ENCODE measurements at places on chromosomes 5 and 9.

DNA sequence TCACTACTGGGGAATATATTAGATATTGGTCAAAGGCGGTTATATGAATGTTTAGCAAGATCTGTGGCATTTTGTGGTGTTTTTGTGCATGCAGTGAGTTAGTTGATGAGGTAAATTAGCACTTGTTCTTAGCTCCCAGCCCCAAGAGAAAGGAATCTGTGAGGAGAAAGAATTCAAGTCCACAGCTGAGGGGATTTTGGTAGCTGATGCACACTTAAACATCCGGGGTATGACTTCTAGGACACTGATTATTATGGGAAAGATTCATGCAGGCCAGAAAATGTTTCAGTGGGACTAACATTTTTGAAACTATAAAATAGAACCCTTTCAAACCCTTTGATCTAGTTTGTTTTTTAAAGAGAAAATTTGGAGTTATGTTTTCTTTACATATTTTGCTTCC is 118.2 kb upstream of the RPS23 start:
- DNase-seq = no peak

- DNase-seq = no peak
Observed at GRCh38 chr5:136820848-136821247, 455.5 kb upstream of the TRPC7 start.

- no peak for DNase-seq
Observed at GRCh38 chr5:105371169-105371568, 1808.6 kb upstream of the NUDT12 start.

DNA sequence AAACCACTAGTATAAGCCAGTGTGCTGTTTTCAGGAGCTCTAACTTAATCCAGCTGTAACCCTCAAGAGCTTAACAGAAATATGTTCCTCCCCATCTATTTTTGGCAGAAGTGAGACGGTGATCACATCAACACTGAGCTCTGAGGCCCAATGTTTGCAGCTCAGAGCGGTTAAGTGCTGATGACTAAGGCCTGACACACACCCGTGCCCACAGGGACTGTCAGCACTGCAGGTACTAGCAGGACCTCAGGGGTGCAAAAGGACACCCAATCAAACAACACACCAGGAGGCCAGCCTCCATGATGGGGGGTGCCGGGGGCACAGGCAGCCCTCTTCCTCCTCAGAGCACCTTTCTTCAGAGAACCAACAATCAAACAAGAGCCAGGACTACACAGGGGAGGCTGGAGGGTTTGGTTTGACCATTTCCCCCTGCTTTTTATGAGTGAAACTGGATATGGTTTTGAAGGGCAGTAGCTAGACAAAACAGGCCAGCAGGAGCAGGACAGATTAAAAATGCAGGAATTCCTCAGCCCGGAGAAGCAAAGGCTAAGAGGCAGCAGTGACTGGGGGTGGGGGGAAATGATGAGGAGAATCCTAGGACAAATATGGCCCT is 61.3 kb downstream of the RAPGEF1 start:
- DNase-seq = peak; percentile 71

DNA sequence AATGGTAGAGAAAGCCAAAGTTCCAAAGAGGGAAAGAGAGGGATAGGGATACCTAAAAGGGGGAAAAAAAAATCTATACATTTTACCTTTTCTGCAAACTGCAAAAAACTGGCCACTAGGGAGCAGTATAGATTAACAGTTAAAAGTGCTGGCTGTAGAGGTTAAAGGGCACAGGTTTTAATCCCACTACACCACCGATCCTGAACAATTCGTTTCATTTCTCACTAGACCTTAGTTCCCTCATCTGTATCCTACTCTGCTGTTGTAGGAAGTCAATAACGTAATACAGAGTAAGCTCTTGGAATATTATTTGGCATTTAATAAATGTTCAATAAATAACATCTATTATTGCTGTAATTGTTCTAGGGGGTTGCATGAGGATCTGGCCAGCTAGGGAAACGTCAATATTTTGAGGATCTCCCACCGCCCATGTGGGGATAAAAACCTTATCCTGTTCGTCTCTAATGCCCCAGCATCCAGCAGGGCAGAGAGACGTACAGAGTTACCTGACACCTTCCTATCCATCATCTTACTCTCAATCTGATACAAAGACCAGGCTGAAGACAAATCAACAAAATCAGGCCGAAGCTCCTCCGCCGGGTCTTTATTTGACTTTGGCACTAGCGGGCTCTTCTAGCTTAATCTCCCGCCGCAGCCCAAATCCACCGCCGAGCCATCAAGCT is 757 bp downstream of the CDC26 start:
- peak; percentile 66 for DNase-seq

All from stimulated activated CD4-positive, alpha-beta T cell treated with anti-CD3 and anti-CD28 coated beads, Interleukin-12 subunit alpha, Interleukin-12 subunit beta, amount 100 ng/mL, for 48 hours (primary cell).